ENCODE measurements at places on chromosomes 4 and X.
A peak's percentile ranks its signal among the peaks of the same experiment; 100 is the strongest.

DNA sequence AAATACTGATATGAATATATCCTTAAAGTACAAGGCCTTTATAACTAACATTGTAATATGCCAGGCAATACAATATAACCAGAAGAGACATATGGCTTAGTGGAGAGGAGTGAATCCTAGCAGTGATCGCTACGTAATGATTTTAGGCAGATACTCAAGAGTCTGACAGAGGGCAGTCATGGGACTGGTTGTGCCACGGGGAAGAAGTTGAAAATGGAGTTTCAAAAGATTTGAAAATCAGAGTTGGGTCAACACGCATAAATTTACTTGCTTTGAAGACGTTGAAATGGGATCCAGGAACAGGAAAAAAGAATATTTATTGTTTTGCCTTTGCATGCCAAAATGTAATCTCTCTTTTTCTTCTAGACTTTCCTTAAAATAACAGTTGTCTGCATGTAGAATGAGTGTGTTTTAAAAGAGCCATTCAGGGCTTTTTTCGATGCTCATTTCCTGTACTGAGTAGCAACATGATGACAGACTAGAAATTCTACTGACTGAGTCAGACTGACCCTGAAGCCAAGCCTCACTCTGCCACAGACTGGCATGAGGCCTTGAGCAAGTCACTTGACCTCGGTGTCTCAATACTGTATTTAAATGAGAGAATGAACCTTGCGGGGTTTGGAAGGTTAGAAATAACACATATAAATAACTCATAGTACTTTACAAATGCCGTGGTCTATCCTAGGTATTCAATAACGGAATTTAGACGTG lies 8.1 kb upstream of the SMS start:
- peak; percentile 60 for DNase-seq

- DNase-seq = no peak
Measured at GRCh38 chr4:68299492-68300457, 50.1 kb downstream of the YTHDC1 start.

DNA sequence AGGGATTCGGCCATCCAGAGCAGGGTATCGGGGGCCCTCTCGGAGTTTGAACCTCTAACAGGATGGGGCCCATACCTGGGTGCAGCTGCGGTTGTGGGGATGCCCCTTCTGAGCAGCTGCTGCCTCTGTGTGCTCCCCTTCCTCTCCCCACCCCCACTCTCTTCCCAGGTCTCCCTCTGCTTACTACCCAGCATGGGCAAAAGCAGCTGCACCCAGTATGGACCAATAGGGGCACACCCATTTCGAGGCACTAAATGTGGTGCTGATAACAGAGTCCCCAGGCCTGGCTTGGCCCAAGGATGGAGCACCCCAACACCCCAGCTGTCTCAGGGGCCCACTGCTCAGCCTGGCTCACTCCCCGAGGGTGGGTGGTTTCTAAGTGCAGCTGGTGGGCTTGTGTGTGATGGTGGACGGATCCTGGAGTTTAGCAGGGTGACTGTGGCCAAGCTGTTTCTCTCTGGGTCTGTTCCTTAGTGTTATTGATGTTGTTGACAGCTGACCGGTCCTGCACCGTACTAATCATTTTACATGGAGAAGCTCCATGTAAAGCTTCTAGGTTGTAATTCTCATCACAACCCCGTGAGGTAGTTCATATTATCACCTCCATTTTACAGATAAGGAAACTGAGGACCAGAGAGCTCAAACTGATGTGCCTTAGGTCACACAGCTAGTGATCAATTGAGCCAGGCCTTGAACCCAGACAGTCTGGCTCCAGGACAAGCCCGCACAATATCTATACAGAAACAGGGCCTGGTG lies 13.1 kb upstream of the KIAA0232 start:
- no peak for DNase-seq

DNA sequence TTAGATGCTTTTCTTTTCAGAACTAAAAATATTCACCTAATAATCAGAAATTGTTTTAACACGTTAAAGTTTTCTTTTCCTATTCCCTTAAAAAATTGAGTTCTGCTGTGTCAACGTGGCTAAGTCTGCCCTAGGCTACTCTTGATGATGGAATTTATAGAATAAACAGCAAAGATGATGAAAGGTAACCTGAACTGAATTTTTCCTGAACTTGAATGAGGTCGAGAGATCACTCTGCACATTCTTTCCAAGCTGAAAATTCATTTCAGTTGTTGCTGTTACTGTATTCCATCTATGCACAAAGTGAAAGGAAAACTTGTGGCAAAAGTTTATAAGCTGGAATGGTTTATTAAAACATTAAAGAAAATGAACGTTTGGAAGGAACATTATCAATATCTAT lies 245.9 kb upstream of the GIMD1 start:
- DNase-seq = no peak

DNA sequence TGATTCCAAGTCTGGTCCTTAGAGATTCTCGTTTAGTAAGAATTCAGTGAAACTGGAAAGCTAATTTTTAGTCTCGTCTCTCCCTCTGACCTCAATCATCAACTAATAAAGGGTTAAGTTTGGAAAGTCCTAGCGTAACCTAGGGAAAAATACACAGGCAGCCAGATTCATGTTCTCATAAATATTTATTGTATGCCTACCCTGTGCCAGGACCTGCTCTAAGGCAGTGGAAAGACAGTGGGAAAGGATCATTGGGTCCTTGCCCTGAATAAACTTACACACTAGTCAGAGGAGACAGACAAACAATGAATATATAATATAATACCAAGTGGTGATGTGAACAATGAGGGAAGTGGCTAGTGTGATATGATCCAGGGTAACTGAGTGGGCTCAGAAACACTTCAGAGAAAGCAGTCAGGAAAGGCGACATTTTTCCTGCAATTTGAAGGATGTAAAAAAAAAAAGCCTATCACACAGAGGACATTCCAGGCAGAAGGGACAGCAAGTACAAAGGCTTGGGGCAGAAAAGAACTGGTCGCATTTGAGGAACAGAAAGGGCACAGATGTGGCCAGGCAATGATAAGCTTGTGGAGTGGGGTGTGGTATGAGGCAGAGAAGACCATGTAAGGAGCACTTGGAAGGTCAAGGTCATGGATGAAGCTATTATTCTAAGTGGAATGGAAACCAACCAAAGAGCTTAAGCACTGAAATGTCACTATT lies 128.8 kb downstream of the AMELX start:
- DNase-seq = no peak

DNA sequence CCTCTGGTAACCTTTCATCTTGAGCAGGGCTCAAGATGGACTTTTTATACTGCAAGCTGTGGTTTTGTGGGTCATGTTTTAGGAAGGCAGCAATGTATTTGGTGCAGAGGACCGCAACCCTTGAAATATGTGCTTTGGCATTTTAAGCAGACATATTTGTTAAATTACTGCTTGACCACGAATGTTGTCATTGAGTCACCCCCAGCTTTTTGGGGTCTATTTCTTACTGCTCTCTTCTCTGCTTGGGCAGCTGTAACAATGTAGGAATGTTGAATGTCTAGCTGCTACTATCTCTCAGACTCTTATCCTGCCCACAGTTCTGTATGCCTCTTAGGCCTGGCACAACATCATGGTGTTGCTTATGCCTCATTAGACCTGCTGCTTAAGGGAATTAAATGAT lies 6.0 kb downstream of the RBPJ start:
- peak; percentile 75 for DNase-seq

DNA sequence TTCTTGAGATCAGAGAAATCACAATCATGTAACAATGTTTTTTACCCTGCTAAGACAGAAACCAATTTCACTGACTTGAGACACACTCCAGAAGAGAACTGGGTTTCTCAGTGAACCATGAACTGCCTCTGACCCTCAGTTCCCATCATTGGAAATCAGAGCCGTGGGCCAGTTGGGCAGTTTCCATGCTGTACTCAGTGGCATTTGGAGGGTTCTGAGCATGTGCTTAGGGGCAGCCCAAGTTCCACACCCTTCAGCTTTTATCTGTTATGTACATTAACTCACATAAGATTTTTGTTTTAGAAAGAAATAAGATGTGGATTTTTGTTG lies 77.9 kb downstream of the BTC start:
- no peak for DNase-seq

DNA sequence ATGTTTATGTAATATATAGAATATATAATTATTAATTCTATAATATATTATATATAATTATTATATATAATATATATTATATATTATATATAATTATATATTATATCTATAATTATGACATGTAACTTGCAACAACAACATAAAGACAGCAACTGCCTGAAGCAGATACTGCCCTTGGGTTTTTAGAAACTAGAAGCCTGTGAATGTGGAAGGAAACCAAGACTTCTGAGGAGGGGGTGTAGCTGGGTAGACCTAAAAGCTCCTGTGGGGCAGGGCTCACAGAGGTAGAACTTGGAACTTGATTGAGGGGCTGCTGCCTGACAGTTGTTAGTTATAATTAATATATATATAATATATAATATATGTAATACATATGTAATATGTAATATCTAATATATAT lies 167.2 kb upstream of the SLIT2 start:
- no peak for DNase-seq

GRCh38 chr4:31026256-31026655 lies 306.1 kb downstream of the PCDH7 start:
- DNase-seq = no peak

- no peak for DNase-seq
Measured at GRCh38 chrX:139823806-139824205, 109.0 kb downstream of the ATP11C start.

GRCh38 chr4:25654031-25654970 lies 1.4 kb upstream of the SLC34A2 start:
- DNase-seq = no peak

DNA sequence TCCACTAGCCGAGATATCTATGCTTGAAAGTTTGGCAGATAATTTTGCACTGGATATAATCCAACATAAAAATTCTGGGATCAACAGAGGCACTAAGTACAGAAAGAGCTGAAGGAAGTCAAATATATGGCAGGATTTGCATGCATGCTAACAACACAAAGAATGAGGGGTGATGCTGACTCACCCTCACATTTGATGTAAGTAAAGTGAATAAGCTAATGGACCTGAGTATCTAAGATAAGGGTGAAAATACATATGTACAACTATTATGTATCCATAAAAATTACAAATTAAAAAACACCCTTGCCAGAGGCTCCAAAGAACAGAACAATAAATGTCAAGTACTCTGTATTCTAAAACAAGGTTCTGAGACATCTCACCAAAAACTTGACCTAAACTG lies 63.8 kb upstream of the PRDX4 start:
- no peak for DNase-seq

DNA sequence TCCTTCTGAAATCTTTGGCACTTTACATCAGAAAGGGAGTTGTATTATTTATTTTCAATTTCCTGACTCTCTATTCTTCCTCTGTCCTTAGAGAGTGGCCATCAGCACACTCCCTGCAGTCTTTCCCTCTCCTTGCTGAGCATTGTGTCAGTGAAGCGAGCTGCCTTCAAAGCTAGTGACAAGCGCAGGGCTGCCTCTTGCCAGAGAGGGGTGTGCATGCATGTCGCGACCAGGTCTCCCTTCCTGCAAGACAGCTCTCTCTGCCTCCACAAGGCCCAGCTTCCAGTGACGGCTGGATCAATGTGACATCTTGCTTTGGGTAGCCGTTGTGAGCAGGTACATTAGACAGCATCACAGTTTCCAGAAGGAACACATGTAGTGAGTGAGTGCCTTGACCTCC lies 810.9 kb upstream of the TENM3 start:
- DNase-seq = no peak

- peak; percentile 31 for DNase-seq
Measured at GRCh38 chrX:57595381-57595811, 3.6 kb downstream of the ZXDB start.
